ENCODE measurements at places on chromosomes 6 and 20.

DNA sequence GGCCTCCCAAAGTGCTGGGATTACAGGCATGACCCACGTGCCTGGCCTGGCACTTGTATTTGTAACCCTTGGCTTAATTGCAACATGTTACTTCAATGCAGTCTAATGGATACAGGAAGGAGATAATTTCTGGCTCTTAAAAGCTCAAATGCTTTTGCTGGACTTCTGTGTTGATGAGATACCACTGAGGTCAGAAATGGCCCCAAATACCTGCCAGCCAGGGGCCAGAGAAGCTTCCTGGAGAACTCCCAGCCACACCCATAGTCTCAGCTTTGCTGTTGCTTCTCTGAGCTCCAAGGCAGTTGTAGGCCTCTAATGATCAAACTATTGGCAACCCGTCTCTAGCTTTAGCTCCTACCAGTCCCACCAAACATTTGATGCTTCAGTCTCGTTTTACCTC, 14.2 kb upstream of the ZNFX1 start:
- DNase-seq: no peak

GRCh38 chr6:157272372-157272771, 50.9 kb downstream of the TMEM242 start:
- no peak for DNase-seq

- no peak for DNase-seq
Observed at GRCh38 chr6:31776485-31776988, 591 bp downstream of the VWA7 start.

- no peak for DNase-seq
Observed at GRCh38 chr6:89467437-89467836, 34.5 kb downstream of the ANKRD6 start.

- DNase-seq: no peak
Observed at GRCh38 chr6:20661721-20662120, 127.5 kb downstream of the CDKAL1 start.

DNA sequence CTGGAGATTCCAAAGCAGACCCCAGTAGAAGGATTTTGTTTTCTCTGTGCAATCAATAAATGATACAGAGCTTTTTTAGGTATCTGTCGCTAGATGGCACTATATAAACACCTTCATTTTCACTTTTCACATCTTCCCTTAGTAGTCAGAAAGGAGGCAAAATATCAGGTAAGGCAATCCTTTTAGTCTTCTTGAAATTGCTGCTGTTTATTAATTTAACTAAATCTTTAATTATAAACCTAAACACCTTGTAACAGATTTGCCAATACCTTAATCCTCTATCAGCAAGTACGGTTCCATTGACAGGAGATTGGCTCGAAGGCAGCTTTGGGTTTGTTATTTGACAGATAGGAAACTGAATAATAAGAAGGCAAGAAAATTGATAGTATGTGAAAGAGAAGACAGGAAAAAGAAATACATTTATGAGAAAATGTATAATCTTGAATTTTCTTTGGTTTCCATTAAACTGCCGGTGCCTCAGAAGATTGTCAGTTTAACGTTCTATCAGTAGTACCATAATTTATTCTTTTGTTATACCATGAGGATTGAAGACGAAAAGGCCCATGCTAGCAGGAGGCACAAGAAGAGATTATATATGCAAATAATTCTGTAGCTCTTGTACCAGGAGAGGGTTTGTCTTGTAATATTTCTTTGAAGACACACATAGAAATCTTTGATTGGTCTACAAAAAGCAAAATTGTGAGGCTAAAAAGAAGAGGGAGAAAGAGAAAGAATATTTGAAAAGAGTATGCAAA, 23.5 kb upstream of the IBTK start:
- no peak for DNase-seq

- DNase-seq: no peak
Observed at GRCh38 chr20:11431621-11432020, 486.1 kb upstream of the BTBD3 start.

- DNase-seq: no peak
Observed at GRCh38 chr20:32886652-32887051, 27.9 kb downstream of the EFCAB8 start.

DNA sequence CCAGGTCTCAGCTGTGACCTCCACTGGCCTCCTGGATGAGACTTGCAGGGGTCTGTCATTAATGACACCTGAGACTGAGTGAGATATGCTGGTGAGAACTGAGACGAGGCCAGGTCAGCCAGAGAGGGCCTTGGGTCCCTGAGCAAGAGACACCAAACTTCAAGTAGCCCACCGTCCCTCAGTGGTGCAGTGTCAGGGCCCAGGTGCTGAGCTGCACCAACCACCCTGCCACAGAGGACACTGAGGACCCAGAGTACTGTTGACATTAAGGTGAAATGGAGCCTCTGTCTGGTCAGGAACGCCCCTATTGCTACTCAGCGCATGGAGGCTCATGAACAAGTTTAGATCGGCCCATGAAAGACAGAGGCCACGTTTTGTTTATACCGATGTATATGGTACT, 64.1 kb upstream of the SCP2D1 start:
- DNase-seq: no peak

DNA sequence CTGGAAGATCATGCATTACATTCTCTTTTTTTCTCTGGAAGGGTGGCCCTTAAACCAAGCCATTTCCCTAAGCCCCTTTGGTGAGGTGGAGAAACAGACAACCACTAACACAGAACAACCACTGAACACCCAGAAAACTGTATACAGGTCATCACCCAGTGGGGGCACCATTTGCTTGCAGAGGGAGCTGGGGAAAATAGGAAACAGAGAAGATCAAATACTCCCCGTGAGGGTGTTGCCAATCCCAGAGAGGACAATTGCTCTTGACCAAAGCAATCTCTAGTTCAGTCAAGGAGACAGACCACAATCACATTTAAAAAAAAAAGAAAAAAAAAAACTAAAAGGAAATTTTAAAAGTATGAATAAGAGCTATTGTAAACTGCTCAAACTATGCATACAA, 865 bp upstream of the DAAM2 start:
- no peak for DNase-seq

DNA sequence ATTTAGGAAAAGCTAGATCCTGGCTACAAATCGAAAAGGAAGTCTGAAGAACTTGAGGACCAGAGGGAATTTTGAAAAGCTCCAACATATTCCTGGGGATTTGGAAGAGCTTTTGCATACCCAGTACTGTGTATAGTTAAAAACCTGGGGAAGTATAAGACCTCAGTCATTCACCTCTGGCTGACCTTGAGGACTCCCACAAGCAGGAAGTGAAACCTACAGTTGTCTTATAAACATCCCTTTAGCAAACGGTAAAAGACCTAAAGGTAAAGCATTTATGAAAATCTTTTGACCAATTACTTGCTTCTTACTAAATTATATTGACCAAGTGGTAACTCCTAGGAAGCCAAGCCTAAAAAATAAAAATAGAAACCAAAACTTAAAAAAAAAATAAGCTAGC, 175.0 kb downstream of the HAO1 start:
- DNase-seq: no peak

- DNase-seq: no peak
Observed at GRCh38 chr6:102114402-102114801, 720.9 kb downstream of the GRIK2 start.

GRCh38 chr6:126233192-126233591, 106.7 kb upstream of the CENPW start:
- DNase-seq: no peak

GRCh38 chr6:132816660-132817059, 2.3 kb downstream of the RPS12 start:
- DNase-seq: no peak

DNA sequence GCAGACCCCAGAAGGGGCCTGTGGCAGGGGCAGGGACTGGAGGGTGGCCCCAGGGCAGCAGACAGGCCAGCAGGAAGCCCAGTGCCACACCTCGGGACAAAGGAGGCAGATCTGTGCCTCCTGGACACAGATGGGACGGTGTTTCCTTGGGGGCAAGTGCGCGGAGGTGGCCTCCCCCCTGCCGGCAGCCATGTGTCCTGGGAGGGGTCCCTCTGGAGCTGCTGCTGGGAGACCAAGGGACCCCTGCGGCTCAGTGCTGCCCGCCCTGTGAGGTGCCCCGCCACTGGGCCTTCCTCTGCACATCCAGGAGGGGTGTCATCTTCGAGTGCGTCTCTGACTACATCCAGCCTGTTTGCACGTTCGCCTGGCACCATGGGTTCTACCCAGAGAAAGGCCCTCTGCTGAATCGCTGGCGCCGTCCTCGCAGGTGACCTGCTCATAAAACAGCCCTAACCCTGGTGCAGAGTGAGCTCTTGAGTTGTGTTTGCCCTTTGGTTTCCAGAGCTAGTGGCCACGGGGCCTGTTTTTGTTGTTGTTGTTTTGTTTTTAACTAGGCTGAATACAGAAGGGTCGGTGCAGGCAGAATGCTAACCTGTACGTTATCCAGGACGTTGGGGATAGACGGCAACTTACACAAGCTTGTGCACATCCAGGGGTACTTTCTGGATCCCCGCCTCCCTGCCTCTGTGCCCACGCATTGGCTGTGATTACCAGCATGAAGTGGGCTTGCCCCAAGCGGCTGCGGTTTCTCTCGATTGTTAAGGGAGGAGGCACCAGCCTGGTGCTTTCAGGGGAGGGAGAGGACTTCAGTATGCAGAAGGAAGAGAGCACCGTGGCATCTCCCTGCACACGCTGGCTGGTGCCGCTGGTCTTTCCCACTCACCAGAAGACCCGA, 1.3 kb upstream of the KCNQ2 start:
- DNase-seq: no peak

GRCh38 chr6:3088446-3088845, 20.2 kb downstream of the RIPK1 start:
- DNase-seq: no peak

DNA sequence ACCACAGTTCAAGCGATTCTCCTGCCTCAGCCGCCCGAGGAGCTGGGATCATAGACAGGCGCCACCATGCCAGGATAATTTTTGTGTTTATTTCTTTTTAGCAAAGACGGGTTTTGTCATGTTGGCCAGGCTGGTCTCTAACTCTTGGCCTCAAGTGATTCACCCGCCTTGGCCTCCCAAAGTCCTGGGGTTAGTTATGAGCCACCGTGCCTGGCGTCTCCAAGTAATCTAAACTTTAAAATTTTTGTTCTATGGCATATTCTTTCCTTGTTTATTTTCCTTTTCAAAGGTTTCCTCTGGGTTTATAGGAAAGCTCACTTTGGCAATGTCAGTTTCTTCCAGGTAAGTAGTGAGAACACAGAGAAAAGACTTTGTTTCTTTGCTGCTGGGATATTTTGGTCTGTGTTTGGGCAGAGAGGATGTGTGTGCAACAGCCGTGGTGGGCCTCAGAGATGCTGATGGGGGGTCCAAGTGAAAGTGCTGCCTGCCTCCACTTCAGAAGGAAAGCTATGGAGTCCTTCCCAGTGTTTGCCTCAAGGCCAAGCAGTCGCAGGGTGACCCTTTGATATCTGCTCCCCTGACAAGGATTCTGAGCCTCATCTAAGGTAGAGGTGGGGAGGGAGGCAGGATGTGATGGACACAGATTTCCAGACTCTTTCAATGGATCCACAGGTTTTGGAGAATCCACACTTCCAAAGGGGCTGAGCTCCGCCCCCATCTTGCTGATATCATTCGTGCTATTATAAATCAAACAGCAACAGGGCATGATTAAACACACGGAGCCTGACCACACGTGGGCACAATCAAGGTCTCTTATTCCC, 2.3 kb downstream of the LRP11 start:
- DNase-seq: no peak

- DNase-seq: no peak
Observed at GRCh38 chr6:158631678-158632537, 12.6 kb downstream of the DYNLT1 start.

GRCh38 chr20:36644706-36645095, 1.3 kb downstream of the SLA2 start:
- no peak for DNase-seq

- DNase-seq: no peak
Observed at GRCh38 chr6:109306733-109307132, 75.5 kb downstream of the CD164 start.

DNA sequence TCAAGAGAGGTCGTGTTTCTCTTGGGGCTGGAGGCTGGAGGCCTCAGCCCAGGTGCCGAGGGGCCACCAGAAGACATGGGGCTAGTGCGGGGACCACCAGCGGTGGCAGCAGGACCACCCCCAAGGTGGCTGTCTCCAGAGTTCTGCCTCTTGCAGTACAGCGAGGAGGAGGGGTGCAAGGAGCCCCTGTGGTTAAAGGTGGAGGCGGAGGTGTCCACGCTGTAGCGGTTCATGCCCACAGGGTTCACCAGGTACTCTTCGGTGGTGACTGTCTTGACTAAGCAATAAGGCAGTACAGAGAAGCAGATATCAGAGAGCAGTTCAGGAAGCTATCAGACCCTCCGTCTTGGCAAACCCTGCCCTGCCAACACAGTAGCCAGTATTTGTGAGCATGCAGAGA, 103.4 kb downstream of the SCML4 start:
- DNase-seq: no peak

- no peak for DNase-seq
Observed at GRCh38 chr6:109296971-109297372, 85.3 kb downstream of the CD164 start.

DNA sequence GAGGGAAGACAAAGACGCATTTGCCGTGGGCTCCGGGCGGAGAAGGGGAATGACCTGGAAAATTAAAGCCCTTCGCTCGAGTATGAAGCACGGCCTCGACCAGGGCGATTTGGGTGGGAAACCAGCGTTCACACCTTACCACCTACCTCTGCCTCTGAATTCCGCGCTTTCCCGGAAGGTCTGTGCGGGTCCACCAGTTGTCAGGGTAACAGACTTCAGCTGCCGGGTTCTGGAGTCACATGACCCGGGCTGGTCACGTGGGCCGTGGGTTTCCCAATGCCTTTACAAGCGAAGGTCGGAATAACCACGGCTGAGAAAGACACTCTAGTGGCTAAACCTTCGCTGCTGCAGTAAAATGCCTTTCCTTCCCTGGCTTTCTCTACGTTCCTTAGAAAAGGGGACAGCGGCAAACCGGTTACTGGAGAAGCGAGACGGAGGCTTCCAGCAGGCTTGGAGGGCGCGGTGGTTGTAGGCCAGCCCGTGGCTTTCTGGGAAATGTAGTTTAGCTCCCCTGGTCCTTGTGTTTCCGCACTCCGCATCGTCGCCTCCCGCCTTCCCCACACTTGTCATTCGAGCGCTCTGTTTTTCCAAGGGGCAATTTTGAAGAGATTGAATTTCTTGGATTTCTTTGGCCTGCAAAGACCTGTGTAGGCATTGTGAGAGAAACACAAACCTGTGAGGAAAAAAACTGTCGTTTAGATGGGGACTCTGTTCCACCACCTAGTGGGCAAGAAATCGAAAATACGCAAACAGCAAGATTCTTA, at the start of gene CEP162:
Gene CEP162, minus strand, starts transcription at position 210 of the 764 bp plus-strand sequence. CDS start 1,250 bp downstream, outside the sequence.
- DNase-seq: peak; percentile 88

DNA sequence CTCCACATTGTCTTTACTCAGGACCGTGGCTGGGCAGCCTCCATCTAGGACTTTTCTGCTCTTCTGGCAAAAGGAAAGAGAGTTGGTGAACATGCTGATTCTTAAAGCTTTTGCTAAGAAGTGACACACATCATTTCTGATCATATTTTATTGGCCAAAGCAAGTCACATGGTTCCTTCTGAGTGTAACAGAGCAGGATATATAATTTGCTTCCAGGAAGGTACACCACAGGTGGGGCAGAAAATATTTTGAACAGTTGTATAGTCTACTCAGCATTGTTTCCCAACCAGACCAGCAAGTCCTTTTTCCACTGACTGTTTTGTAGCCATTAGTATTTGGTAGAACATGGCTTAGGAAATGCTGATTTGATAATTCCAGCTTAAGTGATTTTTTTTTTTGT, 73.5 kb downstream of the AKAP7 start:
- no peak for DNase-seq

All from type B pancreatic cell (in vitro differentiated cells).